ENCODE measurements at places on chromosomes 1 and 21. TPM values are rescaled to one million over a fixed set of nuclear protein-coding genes. Genes with fewer than 3 reads are reported as not detected.

- H3K4me3 ChIP-seq: no peak overlapping the region
- DNase-seq: no peak
- H3K36me3 ChIP-seq: no peaks in the 10 kb centered on the region
- H3K4me1 ChIP-seq: no peaks in the 10 kb centered on the region
Observed at GRCh38 chr21:40766381-40766780, 80.6 kb downstream of the DSCAM start.

The IFNAR1 gene
- 26.7 TPM for polyA plus RNA-seq

- H3K4me3 ChIP-seq: no peak overlapping the region
- no peaks in the 10 kb centered on the region for H3K27me3 ChIP-seq
- H3K36me3 ChIP-seq: no peaks in the 10 kb centered on the region
- no peak overlapping the region for H3K27ac ChIP-seq
- no peak for DNase-seq
Observed at GRCh38 chr21:19969156-19969555, 1029.1 kb upstream of the NCAM2 start.

The S100A5 gene
- polyA plus RNA-seq: 0.10 TPM

DNA sequence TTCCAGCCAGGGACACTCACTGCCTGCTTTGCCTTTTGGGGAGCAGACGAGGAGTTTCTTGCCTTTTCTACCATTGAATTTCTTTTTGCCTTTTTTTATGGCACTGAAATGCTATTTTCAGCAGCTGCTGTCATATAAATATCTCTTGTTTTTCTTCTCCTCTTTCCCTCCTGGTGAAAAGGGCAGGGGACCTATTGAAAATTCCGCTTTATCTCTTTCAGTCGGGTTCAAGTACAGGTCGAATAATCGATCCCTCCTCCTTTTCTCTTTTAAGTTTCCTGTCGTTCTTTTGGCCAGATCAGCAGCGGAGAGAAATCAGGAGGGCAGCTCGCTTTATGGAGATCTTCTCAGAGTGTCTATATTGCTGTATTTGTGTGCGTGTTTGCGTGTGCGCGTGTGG lies 67.4 kb upstream of the CASZ1 start:
- no peaks in the 10 kb centered on the region for H3K36me3 ChIP-seq
- H3K27ac ChIP-seq: no peak overlapping the region
- H3K4me3 ChIP-seq: no peak overlapping the region
- H3K4me1 ChIP-seq: peaks cover 13% of the 10 kb centered on the region
- peaks cover 27% of the 10 kb centered on the region for H3K27me3 ChIP-seq

- no peaks in the 10 kb centered on the region for H3K36me3 ChIP-seq
- no peaks in the 10 kb centered on the region for H3K27me3 ChIP-seq
- H3K27ac ChIP-seq: no peak overlapping the region
- no peak overlapping the region for H3K4me3 ChIP-seq
- DNase-seq: no peak
Observed at GRCh38 chr1:89069951-89070350, 4.9 kb upstream of the GBP1 start.

The IPO13 gene
- polyA plus RNA-seq: 26.1 TPM

GRCh38 chr1:177020851-177021589 lies 143.5 kb downstream of the ASTN1 start:
- no peak overlapping the region for H3K4me3 ChIP-seq
- H3K36me3 ChIP-seq: no peaks in the 10 kb centered on the region
- no peaks in the 10 kb centered on the region for H3K4me1 ChIP-seq

All from large intestine (tissue), 12 donors.